Non-pigmented ciliary epithelial cell (primary cell): ENCODE measurements at places on chromosomes 1 and 21.

GRCh38 chr1:71785000-71785399 is 497.3 kb downstream of the NEGR1 start:
- DNase-seq = no peak

GRCh38 chr1:28280501-28280900 is 21.2 kb downstream of the SESN2 start:
- DNase-seq = no peak

GRCh38 chr1:39047374-39048229 is 21.5 kb downstream of the NDUFS5 start:
- peak; percentile 81 for DNase-seq

DNA sequence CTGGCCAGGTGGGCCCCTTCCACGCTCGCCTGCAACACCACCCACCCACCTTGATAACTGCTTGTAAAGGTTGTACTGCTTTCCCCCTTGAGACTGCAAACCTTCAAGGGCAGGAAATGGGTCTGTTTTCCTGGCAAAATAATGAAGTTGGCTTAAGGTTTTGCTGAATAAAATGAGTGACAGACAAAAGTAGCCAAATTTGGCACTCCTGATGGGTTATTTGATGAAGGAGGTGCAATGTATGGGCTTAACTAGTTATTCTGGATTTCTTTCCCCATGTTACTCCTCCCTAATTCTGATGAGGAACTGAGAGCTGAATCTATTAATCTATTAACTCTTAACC is 14.6 kb upstream of the HLCS start:
- no peak for DNase-seq

GRCh38 chr1:175470078-175470477 is 273.3 kb downstream of the TNR start:
- DNase-seq = no peak

DNA sequence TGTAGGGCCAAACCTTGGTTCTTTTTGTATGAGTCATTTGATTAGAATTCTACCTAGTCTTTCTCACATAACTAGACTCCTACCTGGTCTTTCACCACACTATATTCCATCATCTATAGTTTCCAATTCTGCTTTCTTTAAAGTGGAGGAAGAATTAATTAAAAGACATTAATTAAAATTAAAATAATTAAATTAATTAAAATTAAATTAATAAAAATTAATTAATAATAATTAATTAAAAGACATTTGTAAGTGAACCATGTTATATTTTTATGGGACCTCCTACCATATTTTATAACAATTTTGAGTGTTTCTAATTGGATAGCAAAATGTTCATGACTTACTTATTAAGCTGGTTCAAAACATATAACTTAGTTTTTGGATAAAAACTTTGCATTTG is 77.4 kb downstream of the CCDC18 start:
- DNase-seq = no peak

GRCh38 chr21:18991846-18992245 is 588.3 kb upstream of the TMPRSS15 start:
- no peak for DNase-seq

DNA sequence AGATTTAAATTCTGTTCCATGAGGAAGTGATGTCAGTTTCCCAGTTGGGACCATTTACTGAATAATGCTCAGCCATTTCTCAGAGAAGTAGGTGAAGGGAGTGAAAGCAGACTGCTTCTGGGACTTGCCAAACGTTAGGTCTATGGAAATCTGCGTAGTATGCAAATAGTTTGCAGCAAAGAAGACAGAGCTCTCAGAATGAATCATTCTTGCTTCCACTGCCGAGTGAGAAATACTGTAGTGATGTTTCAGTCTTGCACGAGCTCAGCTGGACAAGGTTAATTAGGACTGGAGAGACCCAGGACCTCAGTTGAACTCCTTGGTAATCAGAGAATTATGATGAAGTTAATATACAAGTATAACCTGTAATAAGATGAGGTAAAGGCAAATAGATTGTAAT is 317.7 kb upstream of the DAB1 start:
- DNase-seq = no peak

- peak; percentile 27 for DNase-seq
Measured at GRCh38 chr1:200558866-200559459, 61.6 kb downstream of the KIF14 start.

GRCh38 chr1:34926894-34927293 is 2.6 kb downstream of the DLGAP3 start:
- DNase-seq = no peak

DNA sequence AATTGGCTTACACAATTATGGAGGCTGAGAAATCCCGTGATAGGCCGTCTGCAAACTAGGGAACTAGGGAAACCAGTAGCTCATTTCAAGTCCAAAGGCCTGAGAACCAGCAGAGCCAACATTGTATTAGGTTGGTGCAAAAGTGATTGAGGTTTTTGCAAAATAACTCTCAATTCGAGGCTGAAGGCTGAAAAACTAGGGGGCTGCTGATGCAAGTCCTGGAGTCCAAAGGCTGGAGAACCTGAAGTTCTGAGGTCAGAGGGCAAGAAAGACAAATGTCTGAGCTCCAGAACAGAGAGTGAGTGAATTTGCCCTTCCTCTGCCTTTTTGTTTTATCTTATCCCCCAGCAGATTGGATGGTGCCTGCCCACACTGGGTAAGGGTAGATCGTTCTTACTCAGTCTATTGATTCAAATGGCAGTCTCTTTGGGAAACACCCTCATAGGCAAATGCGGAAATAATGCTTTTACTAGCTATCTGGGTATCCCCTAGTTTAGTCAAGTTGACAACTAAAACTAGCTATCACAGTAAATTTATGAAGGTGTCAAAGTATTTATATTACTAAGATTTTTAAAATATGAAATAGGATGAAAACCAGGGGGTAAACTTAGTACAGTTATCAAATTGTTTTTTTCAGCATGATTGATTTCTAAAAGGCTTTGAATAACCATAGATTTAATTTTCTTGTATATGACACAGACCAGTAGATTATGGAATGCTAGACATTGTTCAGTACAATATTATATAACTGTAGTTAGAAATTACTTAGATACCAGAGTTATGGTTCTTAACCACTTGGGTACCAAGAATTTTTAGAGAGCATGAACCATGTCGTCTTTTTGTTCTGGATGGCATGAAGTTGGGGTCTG is 15.4 kb downstream of the RABGAP1L start:
- no peak for DNase-seq

GRCh38 chr1:206490771-206491405 is 16.4 kb upstream of the RASSF5 start:
- DNase-seq = peak; percentile 67

DNA sequence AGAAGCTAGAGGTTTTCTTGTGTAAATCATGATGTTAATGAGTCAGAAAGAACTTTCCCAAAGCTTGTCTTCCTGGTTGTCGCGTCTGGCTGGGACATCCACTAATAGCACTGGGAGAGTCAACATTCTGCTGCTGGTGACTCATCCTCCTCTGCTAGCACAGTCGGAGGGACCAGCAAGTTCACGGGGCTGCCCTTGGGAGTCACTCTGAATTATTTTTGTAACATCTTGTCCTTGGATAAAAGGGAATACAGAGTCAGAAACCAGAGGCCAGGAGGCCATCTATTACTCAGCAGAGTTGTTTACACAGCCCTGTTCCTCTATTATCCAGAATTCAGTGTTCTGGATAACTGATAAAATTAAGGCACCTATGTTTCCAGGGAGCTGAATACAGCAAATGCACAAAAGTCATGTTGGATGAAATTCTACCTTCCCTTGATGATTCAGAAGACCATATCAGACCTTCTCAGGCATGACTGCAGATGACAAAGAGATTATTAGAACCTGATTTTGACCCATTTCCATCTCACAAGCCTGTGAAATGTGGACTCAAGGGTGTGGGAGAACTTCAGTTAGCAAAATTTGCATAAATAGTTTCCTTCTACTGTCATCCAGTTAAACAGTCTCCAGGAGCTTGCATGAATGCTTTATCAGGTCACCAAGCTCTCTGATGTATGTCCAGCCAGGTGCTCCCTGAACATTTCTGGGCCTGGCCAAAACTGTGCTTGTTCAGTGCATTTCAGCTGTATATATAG is 68.1 kb downstream of the JAK1 start:
- DNase-seq = peak; percentile 97

DNA sequence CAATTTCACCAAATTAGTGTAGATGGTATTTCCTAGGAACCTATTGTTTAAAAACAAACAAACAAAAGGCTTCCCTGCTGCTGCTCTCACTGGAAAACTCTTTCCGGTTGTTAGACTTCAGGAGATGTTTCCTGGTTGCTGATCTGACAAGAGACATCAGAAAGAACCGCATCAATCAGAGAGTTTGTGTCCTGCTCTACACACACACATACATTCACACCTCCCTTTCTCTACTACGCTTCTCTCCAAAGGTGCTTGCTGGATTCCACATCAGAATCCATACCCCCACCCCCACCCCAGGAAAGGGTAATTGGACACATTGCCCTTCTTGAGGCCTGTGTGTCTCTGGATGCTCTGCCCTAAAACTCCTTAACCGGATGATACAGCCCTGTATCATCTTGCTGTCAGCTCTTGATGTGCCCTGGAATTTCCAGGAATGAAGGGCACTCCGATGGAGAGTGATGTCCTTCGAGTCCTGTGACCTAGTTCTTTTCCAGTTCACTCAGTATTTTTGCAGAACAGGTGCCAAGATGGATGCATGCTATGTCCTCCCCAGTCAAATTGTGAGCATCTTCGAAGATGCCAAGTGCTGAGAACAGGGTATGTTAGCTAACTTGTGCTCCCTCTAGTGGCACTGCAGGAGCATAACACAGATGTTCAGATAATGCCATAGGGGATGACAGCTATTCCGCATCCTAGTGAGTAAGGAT is 113.7 kb upstream of the SLC35F3 start:
- DNase-seq = peak; percentile 14

- DNase-seq = no peak
Measured at GRCh38 chr1:87449348-87449963, 120.8 kb downstream of the LMO4 start.

DNA sequence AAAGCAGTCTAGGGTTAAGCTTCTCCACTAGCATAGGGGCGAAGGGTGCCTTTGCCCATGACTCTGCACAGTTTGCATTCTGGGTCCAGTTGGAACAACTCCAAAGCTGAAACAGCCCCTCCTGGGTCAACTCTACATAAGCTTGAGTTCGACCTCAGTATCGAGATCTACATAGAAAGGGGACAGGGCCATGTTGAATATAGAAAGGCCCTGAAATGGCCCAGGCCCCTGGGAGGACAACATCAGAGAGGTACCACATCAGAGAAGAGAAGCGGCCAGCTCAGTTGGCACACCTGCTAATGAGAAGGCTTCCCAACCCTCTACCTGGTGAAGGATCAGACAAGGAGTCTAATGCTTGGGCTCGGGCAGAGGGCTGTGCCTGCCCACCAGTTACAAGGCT is 1.6 kb downstream of the DENND2D start:
- DNase-seq = no peak

DNA sequence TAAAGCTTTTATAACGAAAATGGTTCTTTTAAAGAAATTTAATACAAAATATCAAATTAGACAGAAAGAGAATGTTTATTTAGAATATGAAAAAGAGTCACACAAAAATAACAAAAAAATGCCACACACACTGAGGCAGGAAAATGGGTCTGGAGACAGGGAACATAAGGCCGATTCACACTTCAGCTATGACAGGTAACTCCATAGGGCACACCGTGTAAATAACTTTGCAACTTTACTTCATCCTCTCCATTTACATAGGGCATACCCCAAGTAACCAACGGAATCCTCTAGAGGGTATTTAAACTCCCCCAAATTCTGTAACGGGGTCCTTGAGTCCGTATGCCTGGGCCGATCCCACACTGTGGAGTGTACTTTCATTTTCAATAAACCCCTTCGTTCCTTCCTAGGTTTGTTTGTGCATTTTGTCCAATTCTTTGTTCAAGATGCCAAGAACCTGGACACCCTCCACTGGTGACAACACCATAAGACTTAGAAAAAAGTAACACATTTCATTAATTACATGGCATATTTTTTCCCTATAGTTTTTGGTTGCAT is 23.1 kb upstream of the PTGS2 start:
- DNase-seq = no peak

DNA sequence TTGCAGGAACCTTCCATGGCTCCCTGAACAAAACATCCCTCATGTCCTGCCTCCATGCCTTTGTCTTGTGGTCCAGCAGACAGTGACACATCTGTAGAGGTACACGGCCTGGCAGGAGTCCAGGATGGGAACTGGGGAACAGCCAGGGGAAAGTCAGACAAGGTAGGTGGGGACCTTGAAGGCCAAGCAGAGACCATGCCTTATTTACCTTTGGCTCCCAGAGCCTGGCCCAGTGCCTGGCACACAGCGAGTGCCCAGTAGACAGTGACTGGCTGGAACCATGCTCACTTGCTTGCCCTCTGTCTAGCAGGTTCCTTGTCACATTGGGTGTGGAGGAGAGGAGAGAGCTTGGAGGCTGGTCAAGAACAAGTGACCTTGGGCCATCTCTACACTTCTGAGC is 81.0 kb downstream of the BCAR3 start:
- DNase-seq = no peak

- DNase-seq = no peak
Measured at GRCh38 chr1:112887599-112888283, 68.3 kb downstream of the SLC16A1 start.

- no peak for DNase-seq
Measured at GRCh38 chr21:35503671-35504070, 454.6 kb upstream of the RUNX1 start.

GRCh38 chr1:112636056-112636455 is 16.4 kb downstream of the CAPZA1 start:
- no peak for DNase-seq

DNA sequence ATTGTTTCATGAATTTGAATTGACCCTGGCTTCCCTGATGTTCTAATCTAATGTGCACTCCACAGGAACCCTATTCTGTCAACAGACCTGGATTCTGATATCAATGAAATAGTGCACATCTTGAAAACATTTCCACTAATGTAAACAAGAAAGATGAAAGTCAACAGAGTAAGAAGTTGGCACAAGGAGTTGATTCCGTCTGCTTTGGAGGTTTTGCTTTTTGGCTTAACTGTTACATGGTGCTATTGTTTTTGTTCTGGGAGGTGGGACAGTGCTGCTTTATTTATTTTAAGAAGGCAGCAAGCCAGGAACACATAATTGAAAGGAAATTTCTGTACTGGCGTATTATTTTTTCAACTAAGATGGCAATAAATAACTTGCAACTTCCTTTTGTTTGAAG is 73.3 kb downstream of the LEPR start:
- no peak for DNase-seq

GRCh38 chr1:40226192-40226591 is 21.5 kb upstream of the TMCO2 start:
- DNase-seq = no peak

GRCh38 chr1:162022626-162023025 is 1.0 kb downstream of the OLFML2B start:
- no peak for DNase-seq

DNA sequence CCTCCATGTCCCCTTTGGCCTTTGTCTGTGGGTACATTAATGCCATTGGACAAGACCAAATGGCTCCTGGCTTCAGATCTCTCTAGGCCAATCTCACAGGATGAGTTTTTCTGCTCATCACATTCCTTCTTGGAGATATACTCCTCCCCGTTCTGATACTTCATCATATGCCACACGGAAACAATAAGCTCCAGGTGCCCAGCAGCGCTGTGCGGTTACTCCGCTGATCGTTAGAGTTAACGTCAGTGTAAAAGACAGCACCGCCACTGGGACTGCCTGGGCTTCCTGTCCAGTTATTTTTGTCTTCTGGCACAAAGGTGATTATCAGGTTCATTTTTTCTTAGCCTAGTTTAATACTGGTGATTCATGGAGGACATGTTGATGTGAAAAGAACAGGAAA is 22.5 kb downstream of the CACHD1 start:
- DNase-seq = no peak
